Hepatocyte (in vitro differentiated cells): ENCODE measurements at places on chromosomes 6 and 20. TPM values are rescaled to one million over a fixed set of nuclear protein-coding genes. Genes with fewer than 3 reads are reported as not detected.

DNA sequence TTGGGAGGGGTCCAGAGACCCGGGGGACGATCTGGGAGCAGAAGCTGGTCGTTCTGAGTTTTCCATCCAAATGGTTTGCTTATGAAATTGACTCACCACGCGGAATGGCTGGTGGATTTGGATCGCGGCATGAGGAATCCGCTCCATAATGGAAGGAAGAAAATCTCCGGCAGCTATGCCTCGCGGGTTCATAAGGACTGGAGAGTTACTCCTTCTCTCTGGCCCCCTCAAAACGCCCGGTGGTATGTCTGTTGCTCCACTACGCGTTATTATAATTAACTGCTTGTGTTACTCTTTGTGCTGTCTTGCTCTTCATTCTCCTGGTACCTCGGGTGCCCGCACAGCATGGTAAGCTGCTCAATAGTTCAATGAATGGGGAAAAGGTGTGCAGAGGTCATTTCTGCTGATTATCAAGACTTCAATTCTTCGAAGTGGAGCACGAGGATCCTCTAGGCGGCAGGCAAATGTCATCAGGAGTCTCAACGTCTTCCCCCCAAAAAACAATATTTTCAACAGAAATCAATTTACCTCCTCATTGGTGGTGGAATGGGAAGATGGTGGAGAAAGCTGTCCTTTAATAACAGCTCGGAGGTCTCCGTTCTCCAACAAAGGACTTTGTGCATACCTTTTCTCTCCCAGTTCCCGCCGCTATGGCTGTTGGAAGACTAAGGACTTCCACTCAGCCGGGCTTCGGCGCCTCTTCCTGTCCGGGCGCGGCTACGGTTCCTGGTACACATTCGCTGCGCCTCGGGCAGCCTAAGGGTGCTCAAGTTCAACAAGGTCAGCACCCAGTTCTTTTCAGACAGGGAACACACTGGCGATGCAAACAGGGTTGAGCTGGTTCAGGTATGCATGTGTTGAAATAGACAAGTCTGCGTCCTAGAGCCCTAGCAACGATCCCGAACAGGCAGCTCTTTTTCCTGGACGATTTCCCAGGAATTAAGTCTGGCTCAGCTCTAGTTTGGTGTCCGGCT lies 9.2 kb upstream of the PRSS16 start:
- H3K36me3 ChIP-seq, result no peaks in the 10 kb centered on the region
- no peak overlapping the region for H3K27ac ChIP-seq
- H3K27me3 ChIP-seq, result peaks cover 13% of the 10 kb centered on the region
- no peaks in the 10 kb centered on the region for H3K4me1 ChIP-seq
- peak overlapping the region; percentile 39 for H3K4me3 ChIP-seq
- DNase-seq, result no peak

GRCh38 chr6:24658573-24659560 lies 7.8 kb downstream of the TDP2 start:
- H3K27me3 ChIP-seq, result no peaks in the 10 kb centered on the region
- H3K27ac ChIP-seq, result peak overlapping the region; percentile 65
- H3K4me3 ChIP-seq, result no peak overlapping the region
- peaks cover 11% of the 10 kb centered on the region for H3K4me1 ChIP-seq
- H3K36me3 ChIP-seq, result no peaks in the 10 kb centered on the region
- DNase-seq, result peak; percentile 37

DNA sequence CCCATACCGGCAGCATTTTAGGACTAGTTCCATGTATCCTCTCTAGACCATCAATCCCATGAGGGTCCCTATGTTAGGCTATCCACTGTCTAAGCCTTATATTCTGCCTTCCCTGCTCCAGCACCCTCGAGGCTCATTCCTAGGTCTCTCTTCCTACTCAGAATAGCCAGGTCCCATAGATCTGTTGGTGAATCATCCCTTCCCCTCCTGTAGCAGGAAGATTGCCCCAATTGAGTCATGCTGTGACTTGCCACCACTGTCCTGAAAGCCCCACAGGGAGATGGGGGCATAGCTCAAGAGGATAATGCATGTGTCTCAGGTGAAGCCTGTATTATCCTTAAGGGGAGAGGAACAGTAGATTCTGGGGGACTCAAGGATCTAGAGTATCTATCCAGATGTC lies 143.1 kb upstream of the MOCS1 start:
- H3K27me3 ChIP-seq, result no peaks in the 10 kb centered on the region
- H3K27ac ChIP-seq, result no peak overlapping the region

DNA sequence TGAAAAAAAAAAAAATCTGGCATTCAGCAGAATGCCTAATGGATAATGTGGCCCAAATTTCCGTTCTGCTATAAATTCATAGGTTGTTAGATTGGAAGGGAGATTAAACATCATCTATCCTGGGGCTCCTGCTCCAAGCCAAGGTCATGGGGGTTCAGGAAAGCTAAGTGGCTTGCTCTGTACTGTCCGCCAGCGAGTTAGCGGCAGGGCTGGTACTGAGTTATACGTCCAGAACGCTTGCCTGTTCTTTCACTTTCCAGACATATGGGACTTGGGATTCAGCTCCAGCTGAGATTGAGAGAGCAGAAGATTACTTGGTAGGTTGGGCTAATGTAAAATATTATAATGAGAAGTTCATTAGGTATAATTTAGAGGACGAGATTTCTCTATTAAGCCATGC lies 858 bp downstream of the RWDD1 start:
- peak; percentile 57 for DNase-seq
- H3K27me3 ChIP-seq, result no peaks in the 10 kb centered on the region
- peak overlapping the region; percentile 38 for H3K4me3 ChIP-seq
- H3K27ac ChIP-seq, result peak overlapping the region; percentile 90
- H3K36me3 ChIP-seq, result no peaks in the 10 kb centered on the region

DNA sequence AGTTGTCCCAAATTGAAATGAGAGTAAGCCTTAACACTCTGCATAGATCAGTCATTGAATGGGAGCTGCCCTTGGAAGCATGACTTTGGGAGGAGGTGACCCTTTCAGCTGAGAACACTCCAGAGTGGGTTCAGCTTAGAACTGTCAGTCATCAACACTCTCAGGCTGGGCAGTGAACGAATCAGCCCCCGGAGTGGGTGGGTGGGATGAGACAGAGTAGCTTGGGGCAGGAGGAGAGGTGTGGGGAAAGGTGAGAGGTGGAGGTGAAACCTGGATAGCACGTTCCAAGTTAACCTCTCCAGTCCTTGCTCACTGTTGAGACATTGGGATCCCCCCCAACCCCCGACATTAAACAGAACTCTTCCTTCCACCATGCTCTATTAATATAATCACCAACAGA lies 55.3 kb upstream of the TPD52L1 start:
- no peak overlapping the region for H3K27ac ChIP-seq
- no peak overlapping the region for H3K4me3 ChIP-seq
- no peaks in the 10 kb centered on the region for H3K4me1 ChIP-seq
- H3K36me3 ChIP-seq, result no peaks in the 10 kb centered on the region
- H3K27me3 ChIP-seq, result peaks cover 6% of the 10 kb centered on the region
- DNase-seq, result no peak

GRCh38 chr6:24743944-24744335 lies 25.0 kb upstream of the C6orf62 start:
- H3K4me3 ChIP-seq, result no peak overlapping the region
- no peaks in the 10 kb centered on the region for H3K36me3 ChIP-seq
- no peak for DNase-seq
- no peaks in the 10 kb centered on the region for H3K4me1 ChIP-seq
- peak overlapping the region; percentile 91 for H3K27ac ChIP-seq

- no peaks in the 10 kb centered on the region for H3K36me3 ChIP-seq
- H3K27ac ChIP-seq, result no peak overlapping the region
- H3K4me3 ChIP-seq, result no peak overlapping the region
- DNase-seq, result no peak
Observed at GRCh38 chr6:160790028-160790792, 88.2 kb downstream of the PLG start.

- H3K4me3 ChIP-seq, result peak overlapping the region; percentile 51
- peak; percentile 77 for DNase-seq
- H3K27ac ChIP-seq, result peak overlapping the region; percentile 99
- peaks cover 33% of the 10 kb centered on the region for H3K4me1 ChIP-seq
- no peaks in the 10 kb centered on the region for H3K27me3 ChIP-seq
Observed at GRCh38 chr6:151389618-151390275, 1.6 kb downstream of the ZBTB2 start.

DNA sequence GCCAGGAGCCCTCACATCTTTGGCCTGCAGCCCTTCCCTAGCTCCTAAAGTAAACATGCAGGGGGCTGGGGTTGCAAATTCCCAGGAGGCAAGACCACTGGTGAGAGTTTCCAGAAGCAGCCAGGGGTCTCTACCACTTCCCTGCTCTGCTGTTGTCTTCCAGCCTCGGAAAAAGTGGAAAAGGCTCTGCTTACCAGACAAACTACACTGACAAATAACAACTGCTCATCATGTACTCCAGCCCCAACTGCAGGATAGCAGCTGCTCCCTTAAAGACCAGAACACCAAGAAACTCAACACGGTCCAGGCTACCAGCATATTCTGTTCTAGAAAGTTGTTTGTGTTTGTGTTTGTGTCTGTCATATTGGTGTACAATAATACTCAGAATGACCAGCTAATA lies 187.5 kb upstream of the MARCKS start:
- H3K4me3 ChIP-seq, result no peak overlapping the region
- H3K36me3 ChIP-seq, result no peaks in the 10 kb centered on the region
- no peak overlapping the region for H3K27ac ChIP-seq
- DNase-seq, result no peak
- H3K27me3 ChIP-seq, result no peaks in the 10 kb centered on the region
- H3K4me1 ChIP-seq, result peaks cover 18% of the 10 kb centered on the region

DNA sequence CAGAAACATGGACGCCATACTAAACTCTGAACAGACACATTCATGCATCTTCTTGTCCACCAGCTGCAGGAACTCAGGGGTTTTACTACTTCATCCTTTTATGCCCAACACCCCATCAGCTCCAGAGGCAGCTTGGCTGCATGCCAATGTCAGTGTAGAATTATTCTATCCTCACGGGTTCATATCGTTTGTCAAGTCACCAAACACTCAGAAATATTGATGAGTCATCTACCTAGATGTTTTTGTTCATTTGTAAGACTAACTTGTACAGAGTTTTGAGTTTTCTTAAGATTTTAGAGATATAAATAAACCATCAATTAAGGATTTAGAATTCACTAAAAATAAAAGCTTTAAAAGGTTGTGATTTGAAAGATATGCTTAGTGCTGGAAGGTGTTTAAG lies 590.7 kb upstream of the FLRT3 start:
- no peak overlapping the region for H3K27ac ChIP-seq
- H3K27me3 ChIP-seq, result no peaks in the 10 kb centered on the region
- H3K4me3 ChIP-seq, result no peak overlapping the region
- no peaks in the 10 kb centered on the region for H3K36me3 ChIP-seq
- no peaks in the 10 kb centered on the region for H3K4me1 ChIP-seq

DNA sequence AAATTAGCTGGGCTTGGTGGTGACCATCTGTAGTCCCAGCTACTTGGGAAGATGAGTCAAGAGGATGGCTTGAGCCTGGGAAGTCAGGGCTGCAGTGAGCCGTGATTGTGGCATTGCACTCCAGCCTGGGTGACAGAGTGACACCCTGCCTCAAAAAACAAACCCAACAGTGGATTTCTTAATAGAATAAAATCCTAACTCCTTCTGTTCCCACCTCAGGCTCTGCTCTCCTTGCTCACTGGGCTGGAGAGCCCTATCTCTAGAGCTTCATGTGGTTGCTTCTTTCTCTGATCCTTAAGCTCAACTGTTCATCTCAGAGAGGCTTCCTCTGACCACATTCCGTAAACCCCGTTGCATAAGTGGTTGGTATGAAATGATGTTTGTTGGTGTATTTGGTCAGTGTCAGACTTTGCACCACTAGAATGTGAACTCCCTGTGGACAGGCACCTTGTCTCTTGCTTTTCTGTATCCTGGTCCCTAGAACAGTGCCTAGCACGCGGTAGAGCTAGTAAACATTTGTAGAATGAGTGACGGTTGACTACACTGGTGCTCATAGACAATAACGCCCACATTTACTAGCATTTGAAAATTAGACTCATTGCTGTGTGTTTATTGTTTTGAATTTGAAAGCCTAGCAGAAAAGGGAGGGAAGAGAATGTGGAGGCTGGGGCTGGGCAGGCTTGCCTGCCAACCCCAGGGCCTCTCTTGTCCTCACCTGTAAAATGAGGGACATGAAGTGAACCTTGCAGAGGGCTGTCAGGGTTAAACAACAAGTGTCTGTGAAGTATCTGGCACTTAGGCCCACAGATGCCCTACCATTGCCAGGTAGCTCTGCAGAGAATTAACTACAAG lies 4.2 kb downstream of the MAPRE1 start:
- peaks cover 14% of the 10 kb centered on the region for H3K4me1 ChIP-seq
- DNase-seq, result no peak
- H3K36me3 ChIP-seq, result peaks cover 7% of the 10 kb centered on the region
- H3K27ac ChIP-seq, result peak overlapping the region; percentile 70
- H3K4me3 ChIP-seq, result no peak overlapping the region

DNA sequence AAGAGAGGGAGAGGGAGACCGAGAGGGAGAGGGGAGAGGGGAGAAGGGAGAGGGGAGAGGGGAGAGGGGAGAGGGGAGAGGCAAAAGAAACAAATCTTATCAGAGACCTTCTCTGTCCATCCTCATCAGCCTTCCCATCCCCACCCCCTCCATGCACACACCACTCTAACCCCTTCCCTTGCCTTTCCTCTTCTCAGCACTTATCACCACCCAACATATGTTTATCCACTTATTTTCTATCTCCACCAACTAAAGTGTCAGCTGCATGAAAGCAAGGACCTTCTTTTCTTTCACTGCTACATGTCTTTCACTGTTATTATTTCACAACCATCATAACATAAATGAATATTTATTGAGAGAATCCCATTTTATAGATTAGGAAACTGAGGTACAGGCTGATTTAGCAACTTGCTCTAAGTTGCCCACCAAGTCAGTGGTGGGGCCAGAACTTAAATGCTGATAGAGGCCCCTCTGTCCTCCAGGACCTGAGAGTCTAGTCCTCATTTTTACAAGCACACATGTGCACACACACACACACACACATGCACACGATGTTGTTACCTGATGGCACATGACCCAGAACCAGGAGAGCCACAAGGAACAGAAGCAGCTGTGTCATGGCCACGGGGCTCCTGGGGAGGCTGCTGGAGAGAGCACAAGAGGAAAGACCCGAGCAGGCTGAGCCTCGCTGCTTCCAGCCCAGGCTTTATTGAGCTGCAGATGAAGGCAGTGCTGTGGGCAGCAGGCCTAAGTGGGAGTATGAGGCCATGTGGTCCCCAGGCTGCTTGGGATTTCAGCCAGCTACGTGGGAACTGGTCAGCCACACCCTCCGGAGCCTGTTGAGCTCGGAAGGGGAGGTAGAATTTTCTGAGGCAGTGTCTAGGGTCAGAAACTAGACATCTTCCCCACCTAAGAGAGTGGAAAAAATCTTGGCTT lies 2.3 kb downstream of the DEFB124 start:
- no peaks in the 10 kb centered on the region for H3K36me3 ChIP-seq
- H3K4me1 ChIP-seq, result no peaks in the 10 kb centered on the region
- no peak overlapping the region for H3K4me3 ChIP-seq
- DNase-seq, result no peak
- no peak overlapping the region for H3K27ac ChIP-seq

GRCh38 chr20:47551841-47552240 lies 50.2 kb downstream of the NCOA3 start:
- H3K27me3 ChIP-seq, result no peaks in the 10 kb centered on the region
- no peak overlapping the region for H3K27ac ChIP-seq
- H3K36me3 ChIP-seq, result no peaks in the 10 kb centered on the region
- H3K4me3 ChIP-seq, result no peak overlapping the region
- H3K4me1 ChIP-seq, result no peaks in the 10 kb centered on the region

- no peaks in the 10 kb centered on the region for H3K36me3 ChIP-seq
- DNase-seq, result no peak
- peaks cover 17% of the 10 kb centered on the region for H3K4me1 ChIP-seq
Observed at GRCh38 chr6:117267766-117268534, 2.6 kb downstream of the VGLL2 start.

Gene OPN5
- not detected in 2 replicates for total RNA-seq

Gene PLEKHG1
- total RNA-seq, result 6.3 and 6.8 TPM in 2 replicates

Gene NCR2
- not detected in 2 replicates for total RNA-seq

Gene PSORS1C2
- total RNA-seq, result not detected in 2 replicates

Gene PPP1R16B
- 0.33 and 0.40 TPM in 2 replicates for total RNA-seq

Gene PLN
- total RNA-seq, result 0.80 TPM in 1 of 2 replicates, not detected in the other
